Progenitor cell of endocrine pancreas (in vitro differentiated cells): ENCODE measurements at places on chromosomes 2 and 18. TPM values are rescaled to one million over a fixed set of nuclear protein-coding genes. Genes with fewer than 3 reads are reported as not detected.

The GREB1L gene
- 8.6 and 11.0 TPM in 2 replicates for total RNA-seq

The RPRM gene
- total RNA-seq, result 2.4 and 3.1 TPM in 2 replicates

The AKAIN1 gene
- total RNA-seq, result not detected in 2 replicates

The MDH1B gene
- 2.8 and 3.0 TPM in 2 replicates for total RNA-seq

The IL1RN gene
- not detected in 2 replicates for total RNA-seq

The RAX gene
- not detected in 2 replicates for total RNA-seq

The DTNA gene
- total RNA-seq, result 25.4 and 34.0 TPM in 2 replicates

The TNFAIP6 gene
- total RNA-seq, result not detected in 2 replicates

DNA sequence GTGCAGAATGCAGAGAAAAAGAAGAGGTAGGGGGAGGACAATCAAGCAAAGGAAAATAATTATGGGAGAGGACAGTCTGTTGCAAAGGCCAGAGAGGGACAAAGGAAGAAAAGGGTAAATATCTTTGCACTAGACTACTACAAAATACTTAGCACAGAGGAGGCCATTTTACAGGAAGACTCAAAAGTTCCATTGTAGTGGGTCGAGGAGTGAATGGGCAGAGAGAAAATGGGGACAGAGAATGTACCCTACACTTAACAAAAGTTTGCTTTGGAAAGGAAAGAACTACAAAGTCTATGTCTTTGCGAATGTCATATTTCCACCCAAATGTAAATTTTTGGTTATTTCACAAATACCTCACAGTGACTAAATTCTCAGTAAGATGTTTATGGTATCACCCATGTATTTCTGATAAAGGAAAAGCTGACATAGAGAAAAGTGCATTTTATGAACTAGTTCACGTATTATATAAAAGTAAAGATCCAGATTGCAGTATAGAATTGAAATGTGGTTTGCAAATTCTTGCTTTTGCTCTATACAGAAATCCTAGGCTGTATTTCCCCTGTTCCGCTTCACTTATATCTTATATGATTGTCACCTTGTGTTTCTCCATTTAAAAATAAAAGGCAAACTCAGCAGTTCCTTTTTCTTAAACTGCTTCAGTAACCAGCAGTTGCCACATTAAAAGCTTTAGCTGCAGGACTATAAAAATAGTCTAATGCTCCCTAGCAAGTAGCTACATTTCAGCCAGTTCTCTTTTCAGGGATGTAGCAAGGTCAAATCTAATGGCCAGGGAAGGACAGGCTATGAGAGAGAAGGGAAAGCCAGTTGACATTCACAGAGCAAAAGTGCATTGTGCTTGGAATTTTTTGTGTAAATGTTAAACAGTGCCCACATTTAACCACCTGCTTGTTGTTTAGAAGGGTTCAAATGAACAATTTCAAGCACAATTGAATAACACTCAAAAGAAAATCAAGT, 79.7 kb upstream of the CYTIP start:
- no peak overlapping the region for H3K27ac ChIP-seq
- no peak for DNase-seq
- no peaks in the 10 kb centered on the region for H3K36me3 ChIP-seq
- no peaks in the 10 kb centered on the region for H3K27me3 ChIP-seq

DNA sequence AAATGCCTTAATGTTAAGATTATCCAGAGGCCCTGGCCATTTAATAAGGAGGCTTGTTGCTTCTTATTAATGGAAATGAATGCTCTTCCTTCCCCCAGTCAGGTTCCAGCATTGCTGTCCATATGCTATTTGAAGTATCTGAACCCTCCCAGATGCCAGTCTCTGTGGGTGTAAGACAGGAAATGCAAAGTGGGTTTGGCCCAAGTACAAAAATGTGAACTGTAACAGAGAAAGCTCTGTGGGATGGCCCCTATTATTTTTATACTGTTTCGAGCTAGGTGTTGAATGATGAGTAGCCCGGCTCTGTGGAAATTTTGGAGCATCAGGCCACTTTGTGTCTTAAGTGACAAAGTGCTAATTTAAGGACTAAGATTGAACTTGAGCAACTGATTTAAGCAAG, 141.0 kb downstream of the UXS1 start:
- peaks cover 13% of the 10 kb centered on the region for H3K27me3 ChIP-seq
- peaks cover 3% of the 10 kb centered on the region for H3K4me1 ChIP-seq
- no peak overlapping the region for H3K27ac ChIP-seq
- H3K4me3 ChIP-seq, result no peak overlapping the region

DNA sequence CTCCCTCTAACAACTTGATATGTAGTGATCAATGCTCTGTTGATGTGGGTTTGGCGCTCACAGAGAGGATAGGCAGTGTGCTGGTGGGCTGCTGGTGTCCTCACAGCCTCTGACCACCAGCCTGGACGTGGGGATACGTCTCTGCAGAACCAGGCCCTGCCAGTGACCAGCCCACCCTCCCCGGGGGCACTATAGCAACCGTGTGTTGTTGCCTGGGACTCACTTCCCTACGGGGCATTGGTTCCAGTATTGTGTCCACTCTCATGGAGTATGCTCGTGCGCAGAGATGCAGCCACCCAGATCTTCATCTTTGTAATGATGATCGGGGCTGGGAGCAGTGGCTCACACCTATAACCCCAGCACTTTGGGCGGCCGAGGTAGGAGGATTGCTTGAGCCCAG, 180.1 kb downstream of the LDLRAD4 start:
- H3K27me3 ChIP-seq, result peaks cover 73% of the 10 kb centered on the region
- no peak for DNase-seq
- no peak overlapping the region for H3K4me3 ChIP-seq

DNA sequence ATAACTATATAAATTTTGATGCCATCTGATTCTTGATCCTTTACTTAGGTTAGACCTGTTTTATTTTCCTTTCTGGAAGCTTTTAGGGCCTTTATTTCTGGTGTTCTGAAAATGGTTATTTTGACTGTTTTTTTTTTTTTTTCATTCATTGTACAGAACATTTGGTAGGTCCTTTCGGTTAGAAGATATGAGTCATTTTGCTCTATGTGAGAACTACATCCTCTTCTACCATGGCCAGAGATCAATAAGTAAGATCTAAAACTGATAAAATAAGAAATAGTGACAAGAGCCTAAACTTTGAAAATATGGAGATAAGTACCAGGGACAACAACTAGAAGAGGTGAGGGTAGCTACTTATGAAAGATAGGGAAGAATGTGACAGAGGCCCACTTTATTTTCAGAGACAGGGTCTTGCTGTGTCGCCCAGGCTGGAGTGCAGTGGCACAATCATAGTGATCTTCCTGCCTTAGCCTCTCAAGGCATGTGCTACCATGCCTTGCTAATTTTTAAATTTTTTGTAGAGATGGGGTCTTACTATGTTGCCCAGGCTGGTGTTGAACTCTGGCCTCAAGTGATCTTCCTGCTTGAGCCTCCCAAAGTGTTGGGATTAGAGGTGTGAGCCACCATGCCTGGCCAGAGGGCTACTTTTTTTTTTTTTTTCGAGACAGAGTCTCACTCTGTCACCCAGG, 66.5 kb downstream of the EIF2AK3 start:
- no peak for DNase-seq
- H3K36me3 ChIP-seq, result peaks cover 11% of the 10 kb centered on the region
- H3K4me1 ChIP-seq, result no peaks in the 10 kb centered on the region
- no peaks in the 10 kb centered on the region for H3K27me3 ChIP-seq
- H3K27ac ChIP-seq, result peak overlapping the region; percentile 19
- no peak overlapping the region for H3K4me3 ChIP-seq

DNA sequence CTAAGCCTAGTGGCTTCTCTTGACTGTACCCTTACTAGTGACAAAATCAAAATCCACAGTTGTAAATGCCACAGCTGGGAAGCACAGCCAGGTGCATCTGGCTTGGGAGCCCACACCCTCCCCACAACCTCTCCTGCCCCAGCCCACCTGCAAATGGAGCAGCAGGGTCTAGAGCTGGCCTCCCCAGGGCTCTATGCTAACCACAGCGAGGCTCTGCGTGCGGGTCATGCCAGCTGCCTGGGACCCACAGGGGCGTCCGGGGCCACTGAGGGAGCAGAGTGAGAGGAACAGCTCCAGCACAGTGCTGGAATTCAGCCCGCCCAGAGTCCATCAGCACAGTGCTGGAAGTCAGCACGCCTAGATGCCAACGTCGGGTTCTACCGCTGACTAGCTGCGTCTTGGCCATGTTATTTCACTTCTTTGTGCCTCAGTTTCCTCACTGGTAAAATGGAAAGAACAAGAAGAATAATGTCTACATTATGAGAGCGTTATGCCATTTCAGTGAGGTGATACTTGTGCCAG, 109.1 kb upstream of the ID2 start:
- DNase-seq, result no peak
- peaks cover 50% of the 10 kb centered on the region for H3K4me1 ChIP-seq
- no peaks in the 10 kb centered on the region for H3K27me3 ChIP-seq
- no peaks in the 10 kb centered on the region for H3K36me3 ChIP-seq
- peak overlapping the region; percentile 91 for H3K27ac ChIP-seq
- no peak overlapping the region for H3K4me3 ChIP-seq

GRCh38 chr2:26627350-26628105, 13.6 kb downstream of the CIB4 start:
- no peak for DNase-seq
- peak overlapping the region; percentile 67 for H3K27ac ChIP-seq
- no peak overlapping the region for H3K4me3 ChIP-seq
- H3K36me3 ChIP-seq, result no peaks in the 10 kb centered on the region
- peaks cover 3% of the 10 kb centered on the region for H3K27me3 ChIP-seq

DNA sequence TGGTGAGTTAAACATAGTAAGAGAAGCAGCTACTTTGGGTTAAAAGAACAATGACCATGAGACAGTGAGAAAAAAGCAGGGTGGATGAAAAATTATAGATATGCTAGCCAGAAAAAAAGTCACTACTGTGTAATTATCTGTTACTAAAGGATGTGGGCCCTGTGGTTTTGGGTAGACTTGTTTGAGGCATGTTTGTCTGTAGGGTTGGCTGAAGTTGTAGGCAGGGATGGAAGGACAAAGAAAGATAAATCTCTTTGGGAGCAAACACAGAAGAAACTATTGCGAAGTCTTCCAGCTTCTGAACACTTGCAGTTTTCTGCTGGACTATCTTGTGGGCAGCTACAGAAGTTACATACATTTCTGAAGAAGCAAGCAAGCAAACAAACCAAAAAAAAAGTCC, 28.2 kb downstream of the RND3 start:
- no peak overlapping the region for H3K27ac ChIP-seq
- no peaks in the 10 kb centered on the region for H3K36me3 ChIP-seq
- no peak overlapping the region for H3K4me3 ChIP-seq
- peaks cover 4% of the 10 kb centered on the region for H3K4me1 ChIP-seq
- no peak for DNase-seq

DNA sequence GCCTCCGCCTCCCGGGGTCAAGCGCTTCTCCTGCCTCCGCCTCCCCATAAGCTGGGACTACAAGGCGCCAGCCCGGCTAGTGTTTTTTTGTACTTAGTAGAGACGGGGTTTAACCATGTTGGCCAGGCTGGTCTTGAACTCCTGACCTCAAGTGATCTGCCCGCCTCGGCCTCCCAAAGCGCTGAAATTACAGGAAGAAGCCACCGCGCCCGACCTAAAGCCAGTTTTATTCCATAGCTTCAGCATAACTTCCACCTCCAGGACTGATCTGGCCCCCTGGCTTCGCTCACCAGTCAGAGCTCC, 783 bp upstream of the TXNL4A start:
- DNase-seq, result no peak
- H3K4me3 ChIP-seq, result peak overlapping the region; percentile 98
- H3K27ac ChIP-seq, result peak overlapping the region; percentile 99
- H3K4me1 ChIP-seq, result peaks cover 16% of the 10 kb centered on the region
- H3K36me3 ChIP-seq, result peaks cover 3% of the 10 kb centered on the region

DNA sequence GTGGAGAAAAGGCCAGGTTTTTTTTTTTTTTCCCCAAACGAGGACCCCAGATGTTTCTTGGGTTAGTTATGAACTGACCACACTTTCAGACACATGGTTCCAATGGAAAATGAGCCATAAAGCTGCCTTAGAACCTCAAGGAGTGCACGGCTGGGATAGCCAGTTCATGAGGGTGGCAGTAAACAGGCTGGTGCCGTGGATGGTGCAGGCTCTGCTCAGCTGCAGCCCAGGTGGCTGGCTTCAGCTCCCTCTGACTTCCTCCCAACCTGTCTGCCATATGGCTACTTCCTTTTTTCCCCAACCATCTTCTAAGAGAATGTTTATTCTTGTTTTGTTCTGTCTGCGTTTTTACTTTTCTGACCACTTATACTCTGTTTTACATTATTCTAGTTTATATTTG, 109.8 kb upstream of the LMAN1 start:
- DNase-seq, result no peak
- no peaks in the 10 kb centered on the region for H3K36me3 ChIP-seq
- H3K4me1 ChIP-seq, result no peaks in the 10 kb centered on the region

DNA sequence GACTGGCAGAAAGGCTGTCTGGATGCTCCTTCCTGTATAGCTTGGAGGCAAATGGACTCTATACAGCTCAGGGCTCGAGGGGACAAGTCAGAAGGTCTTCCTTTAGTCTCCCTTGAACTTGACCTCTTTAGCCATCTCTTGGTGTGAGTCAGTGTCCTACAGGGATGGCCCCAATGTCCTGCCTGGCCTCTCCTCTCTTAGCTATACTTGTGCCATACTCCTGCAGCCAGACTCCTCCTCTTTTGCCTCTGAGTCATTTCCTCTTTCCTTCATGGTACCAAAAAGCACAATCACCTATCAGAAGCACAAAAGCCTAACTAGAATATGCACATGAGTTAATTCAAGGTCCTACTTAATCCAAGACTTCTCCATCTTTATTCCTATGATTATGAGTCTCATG, 112.7 kb downstream of the XRCC5 start:
- H3K4me3 ChIP-seq, result no peak overlapping the region
- H3K4me1 ChIP-seq, result no peaks in the 10 kb centered on the region
- H3K27me3 ChIP-seq, result no peaks in the 10 kb centered on the region
- peaks cover 5% of the 10 kb centered on the region for H3K36me3 ChIP-seq
- no peak for DNase-seq
- no peak overlapping the region for H3K27ac ChIP-seq

- H3K36me3 ChIP-seq, result no peaks in the 10 kb centered on the region
- no peak overlapping the region for H3K4me3 ChIP-seq
- H3K4me1 ChIP-seq, result peaks cover 21% of the 10 kb centered on the region
- H3K27ac ChIP-seq, result peak overlapping the region; percentile 48
- no peak for DNase-seq
- peaks cover 8% of the 10 kb centered on the region for H3K27me3 ChIP-seq
Measured at GRCh38 chr2:16050908-16051489, 110.6 kb downstream of the MYCN start.

DNA sequence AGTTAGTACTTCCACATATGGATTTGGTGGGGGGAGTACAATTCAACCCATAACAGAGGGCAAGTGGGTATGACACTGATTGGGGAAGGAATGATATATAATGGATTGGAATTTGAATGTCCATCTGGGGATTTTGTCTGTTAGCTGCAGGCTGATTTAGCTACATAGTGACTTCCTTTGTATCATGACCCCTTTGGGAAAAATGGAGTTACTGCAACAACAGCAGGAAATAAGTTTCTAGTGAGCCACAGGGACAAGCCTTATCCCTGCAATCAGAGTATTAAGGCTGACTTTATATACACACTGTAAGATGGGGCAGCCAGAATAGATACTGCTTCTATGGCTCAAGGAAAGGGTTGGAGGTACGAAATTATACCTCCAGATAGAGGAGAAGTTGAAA, 404.4 kb upstream of the MEIS1 start:
- H3K4me1 ChIP-seq, result no peaks in the 10 kb centered on the region
- no peaks in the 10 kb centered on the region for H3K36me3 ChIP-seq
- H3K27ac ChIP-seq, result no peak overlapping the region

GRCh38 chr2:36354811-36355150, 797 bp upstream of the CRIM1 start:
- no peaks in the 10 kb centered on the region for H3K36me3 ChIP-seq
- DNase-seq, result no peak
- peak overlapping the region; percentile 26 for H3K27ac ChIP-seq
- H3K27me3 ChIP-seq, result peaks cover 18% of the 10 kb centered on the region
- H3K4me1 ChIP-seq, result peaks cover 28% of the 10 kb centered on the region
